ENCODE measurements at places on chromosomes 1 and 21.

DNA sequence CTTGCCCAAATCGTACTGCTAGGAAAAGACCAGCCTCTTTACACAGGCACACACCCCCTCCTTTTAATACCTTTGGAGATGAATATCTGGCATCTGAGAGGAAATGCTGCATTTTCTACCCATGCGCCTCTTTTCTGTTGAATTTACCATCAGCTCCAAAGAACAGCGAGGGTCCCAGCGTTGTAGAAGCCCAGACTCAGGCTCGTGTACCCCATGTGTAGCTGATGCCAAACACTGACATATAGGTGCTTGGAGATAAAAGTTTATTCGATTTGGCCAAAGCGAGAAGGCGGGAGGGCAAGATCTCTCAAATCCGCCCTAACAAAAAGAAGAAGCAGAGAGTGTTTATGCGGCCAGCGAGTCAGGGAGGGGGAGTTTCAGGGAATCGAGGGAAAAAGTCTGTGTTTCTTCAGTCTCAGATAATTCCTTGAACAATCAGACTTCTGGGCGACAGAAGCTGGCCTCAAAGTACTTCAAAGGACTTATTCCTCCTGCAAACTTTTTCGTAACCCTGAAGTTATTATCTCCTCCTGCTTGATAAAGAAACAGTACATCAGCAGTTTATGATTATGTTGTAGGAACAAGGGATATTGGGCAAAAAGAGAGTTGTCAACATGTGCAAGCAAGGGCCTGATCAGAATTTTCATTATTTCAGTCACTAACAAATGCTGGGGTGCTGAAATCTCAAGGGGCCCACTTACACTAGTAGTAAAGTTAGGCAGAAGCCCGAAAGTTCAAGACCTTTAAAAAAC lies 642 bp upstream of the CREG1 start:
- DNase-seq, result no peak

- DNase-seq, result no peak
Observed at GRCh38 chr1:26289158-26290059, 9.5 kb downstream of the SH3BGRL3 start.

DNA sequence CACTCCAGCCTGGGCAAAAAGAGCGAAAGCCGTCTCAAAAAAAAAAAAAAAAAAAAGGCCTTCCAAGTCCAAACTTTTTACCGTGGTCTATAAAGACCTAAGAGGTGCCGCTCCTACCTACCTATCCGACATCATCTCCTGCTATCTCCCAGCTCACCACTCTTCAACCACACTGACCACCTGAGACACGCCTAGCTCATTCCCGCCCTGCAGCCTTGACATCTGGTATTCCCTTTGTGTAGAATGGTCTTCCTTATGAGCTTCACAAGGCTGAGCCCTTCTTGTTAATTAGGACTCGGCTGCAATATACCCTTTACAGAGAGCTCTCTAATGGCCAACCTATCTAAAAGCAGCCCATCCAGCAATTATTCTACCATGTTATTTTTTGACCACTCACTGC lies 680 bp downstream of the MAGOH start:
- no peak for DNase-seq

- DNase-seq, result no peak
Observed at GRCh38 chr1:37609994-37610393, 14.3 kb upstream of the GNL2 start.

DNA sequence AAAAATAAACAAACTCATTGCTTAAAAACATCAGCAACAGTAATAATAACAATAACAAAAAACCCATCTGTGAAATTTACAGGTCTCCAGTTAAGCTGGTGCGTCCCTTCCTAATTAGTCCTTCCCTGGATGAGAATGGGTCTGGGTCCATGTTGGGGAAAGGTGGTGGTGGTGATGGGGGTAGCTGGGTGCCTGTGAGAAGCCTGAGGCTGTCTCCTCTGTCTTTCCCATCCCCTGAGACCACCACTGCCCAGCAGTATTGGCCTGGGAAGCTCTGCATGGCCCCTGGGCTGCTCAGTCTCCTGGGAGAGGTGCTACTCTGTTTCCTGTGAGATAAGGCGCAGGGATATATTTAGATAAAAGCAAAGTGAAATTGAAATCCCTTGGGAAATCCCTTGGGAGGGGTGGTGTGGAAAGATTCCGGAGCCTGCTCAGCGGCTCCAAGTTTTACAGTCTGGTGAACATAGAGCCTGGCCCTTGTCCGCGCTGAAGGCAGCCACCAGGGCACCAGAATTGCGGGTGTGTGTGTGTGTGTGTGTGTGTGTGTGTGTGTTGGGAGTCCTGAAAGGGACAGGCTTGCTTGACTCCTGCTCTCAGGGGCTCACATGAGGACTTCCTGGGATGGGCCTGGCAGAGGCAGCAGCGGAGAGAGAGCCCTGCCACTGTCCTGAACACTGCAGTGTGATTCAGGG lies 150.2 kb downstream of the FOXD2 start:
- no peak for DNase-seq

All from GOT3 (cell line).